COR-L47 (cell line): ENCODE measurements at places on chromosomes 4 and X.

DNA sequence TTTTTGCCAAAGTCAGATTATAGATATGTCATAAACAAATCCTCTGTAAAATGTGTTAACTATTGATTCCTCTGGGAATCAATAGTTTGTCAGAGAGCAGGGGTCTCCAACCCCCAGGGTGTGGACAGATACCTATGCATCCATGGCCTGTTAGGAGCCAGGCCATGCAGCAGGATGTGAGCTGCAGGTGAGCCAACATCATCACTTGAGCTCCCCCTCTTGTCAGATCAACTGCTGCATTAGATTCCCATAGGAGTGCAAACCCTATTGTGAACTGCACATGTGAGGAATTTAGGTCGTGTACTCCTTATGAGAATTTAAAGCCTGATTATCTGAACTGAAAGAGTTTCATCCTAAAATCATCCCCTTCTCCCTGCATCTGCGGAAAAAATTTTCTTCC lies 1365.4 kb downstream of the ARAP2 start:
- no peak for DNase-seq

DNA sequence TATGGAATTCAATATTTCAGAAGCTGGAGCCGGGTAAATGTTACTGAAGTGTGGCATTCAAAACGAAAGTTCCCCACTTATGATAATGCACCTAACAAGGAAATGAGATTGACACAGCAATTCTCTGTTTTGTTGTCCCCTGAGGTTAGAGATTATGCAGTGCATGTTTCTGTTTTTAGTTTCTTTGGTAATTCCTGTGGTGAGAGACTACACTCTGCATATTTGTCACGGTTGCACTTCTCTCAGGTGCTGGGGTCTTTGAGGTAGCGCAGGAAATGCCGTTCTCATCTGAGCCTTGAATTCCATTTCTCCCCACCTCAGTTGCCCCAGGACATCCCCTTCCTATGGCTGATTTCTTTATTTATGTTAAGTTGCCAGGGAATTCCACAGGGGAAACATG lies 15.3 kb upstream of the BEND4 start:
- no peak for DNase-seq

- DNase-seq = no peak
Observed at GRCh38 chr4:142557239-142557801, 288.8 kb downstream of the INPP4B start.

DNA sequence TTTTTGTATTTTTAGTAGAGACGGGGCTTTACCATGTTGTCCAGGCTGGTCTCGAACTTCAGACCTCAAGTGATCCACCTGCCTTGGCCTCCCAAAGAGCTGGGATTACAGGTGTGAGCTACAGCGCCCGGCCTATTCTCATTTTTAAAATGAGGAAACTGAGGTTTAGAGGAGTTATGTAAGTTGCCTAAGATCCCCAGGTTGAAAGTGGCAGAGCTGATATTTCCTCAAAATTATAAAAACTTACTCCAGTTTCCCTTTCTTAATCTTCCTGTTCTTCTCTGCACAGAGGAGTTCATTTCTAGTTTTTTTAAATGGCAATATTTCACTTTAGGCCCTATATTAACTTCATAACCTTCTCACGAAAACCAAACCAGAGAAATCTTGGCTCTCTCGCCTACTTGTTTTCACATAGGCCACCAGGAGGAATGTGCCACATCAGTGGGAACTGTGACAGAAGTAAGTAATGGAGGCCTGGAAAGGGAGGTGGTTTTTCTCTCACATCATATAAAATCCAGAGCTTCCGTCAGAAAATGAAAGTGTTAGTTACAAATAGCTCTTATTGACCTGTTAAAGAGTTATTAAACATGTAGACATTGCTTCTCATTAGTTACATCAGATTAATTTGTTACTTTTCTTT lies 16.1 kb upstream of the RS1 start:
- DNase-seq = no peak

DNA sequence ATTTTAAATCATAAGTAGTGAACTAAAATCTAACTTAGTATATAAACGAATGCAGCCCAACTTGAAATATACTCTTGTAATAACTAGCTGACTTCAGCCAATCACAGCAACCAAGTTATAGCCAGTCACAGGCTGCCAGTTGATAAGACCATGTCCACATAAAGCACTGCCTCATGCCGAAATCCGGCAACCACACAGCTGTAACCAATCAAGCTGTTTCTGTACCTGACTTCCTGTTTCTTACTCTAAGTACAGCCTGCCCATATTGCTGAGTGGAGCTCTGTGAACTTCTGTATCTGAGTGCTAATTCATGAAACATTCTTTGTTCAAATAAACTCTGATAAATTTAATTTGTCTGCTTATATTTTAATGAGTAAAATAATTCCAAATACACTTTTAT lies 805.3 kb upstream of the EPHA5 start:
- no peak for DNase-seq

DNA sequence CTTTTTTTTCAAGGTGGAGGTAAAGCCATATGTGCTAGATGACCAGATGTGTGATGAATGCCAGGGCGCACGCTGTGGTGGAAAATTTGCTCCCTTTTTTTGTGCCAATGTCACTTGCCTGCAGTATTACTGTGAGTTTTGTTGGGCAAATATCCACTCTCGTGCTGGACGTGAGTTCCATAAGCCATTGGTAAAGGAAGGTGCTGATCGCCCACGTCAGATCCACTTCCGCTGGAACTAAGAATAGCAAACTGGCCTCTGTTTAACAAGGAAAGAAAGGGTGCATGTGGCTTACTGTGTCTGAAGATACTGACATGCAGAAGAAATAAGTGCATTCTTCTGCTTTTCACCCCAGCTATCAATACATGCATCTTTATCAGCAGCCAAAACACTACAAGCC lies 63.9 kb downstream of the CPEB2 start:
- DNase-seq = no peak

DNA sequence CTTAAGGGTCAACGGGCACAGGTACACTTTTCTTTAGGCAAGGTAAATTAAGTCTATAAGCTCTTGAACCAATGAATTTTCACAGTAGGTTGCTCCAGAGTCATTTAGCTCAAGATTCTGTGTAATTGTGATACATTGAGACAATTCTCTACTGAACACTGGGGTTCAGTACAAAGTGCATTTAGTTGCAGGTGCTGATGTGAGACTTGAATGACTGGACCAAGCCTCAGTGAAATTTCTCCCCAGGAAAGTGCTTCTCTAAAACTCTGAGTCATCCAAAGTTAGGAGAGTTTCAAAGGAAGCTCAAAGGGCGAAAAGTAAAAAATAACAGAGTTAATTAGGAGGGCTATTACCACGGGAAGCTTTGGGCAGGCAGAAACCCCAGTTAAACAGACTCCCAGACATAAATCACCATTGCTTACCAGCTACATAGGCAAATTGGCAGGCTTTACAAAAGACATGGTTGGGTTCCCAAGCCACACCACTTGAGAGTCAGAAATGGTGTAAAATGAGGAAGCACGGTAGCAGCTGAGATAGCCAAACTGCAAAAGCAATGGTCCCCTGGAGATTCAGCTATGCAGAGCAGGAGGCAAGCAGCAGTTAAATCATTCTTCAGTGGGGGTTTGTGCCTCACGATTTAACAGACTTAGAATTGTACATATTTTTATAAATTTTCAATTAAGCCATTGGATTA lies 202.6 kb downstream of the PCDH19 start:
- DNase-seq = no peak

- no peak for DNase-seq
Observed at GRCh38 chr4:86967798-86968197, 33.0 kb downstream of the AFF1 start.

GRCh38 chr4:184356366-184356765 lies 118.0 kb downstream of the IRF2 start:
- no peak for DNase-seq

DNA sequence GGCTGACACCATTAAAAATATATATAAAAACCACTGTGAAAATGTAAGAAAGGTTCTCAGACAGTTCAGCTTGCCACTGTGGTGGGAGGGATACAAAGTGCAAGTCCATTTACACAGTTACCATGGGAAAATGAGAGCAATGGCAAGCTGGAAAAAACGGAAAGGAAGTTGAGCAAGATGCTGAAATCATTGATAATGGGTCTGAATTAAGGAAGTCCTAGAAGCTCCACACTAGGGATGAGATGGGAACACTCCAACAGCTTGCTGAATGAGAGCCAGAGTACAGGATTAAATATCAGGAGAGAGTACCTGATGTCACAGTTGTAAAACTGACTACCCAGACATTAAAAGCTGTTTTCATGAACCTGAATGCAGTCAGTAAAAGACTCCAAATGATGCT lies 218.6 kb downstream of the PRDM5 start:
- no peak for DNase-seq

DNA sequence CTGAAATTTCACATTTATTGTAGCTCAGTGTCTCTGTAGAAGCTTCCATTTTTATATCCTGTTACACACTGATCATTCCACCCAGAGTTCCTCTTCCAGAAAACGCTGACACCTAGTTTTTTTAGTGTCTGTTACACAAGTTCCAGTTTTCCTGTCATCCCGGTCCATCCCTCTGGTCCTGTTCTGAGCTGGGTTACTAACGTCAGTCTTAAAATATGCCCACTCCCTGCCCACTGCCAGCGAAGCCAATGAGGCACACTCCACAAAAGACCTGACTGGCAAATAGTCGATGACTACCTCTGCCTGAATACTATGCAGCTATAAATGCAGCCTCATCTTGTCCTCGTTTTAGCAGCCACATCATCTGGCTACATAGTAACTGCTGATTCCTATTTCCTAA lies 30.9 kb upstream of the DDX3X start:
- no peak for DNase-seq

DNA sequence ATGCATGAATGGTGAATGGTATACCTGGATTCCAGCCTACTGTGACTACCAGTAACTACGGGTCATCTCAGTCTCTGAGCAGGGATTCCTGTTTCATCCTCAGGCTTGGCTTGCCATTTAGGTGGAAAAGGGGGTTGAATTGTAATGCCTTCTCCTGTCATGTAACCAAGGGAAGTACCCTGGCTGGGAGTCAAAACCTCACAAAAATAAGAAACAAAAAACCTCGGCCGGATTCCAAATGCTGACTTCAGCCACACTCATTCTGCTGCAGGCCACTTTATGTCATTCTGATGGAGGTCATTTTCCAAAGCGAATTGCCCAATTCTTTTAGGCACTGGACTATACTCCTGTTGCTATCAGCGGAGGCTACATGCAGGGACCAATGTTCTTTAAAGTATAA lies 324.7 kb downstream of the LDB2 start:
- no peak for DNase-seq

DNA sequence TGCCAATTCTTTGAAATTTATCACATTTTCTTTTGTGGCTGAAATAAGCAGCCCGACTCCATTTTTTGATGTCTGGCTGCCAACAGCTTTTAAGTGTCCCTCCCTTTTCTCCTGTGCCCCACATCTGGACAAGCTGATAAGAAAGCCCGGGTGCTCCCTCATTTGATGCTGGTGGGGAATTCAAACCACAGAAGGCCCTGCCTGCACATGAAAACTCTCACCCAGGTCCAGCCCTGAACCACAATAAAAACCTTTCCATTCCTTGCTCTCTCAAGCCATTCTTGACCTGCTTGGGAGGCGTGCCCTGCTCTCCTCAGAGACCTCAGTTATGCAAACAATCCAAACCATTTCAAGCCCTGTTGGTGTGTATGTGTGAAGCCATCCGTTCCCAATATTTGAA lies 93.9 kb downstream of the FAM53A start:
- DNase-seq = no peak

DNA sequence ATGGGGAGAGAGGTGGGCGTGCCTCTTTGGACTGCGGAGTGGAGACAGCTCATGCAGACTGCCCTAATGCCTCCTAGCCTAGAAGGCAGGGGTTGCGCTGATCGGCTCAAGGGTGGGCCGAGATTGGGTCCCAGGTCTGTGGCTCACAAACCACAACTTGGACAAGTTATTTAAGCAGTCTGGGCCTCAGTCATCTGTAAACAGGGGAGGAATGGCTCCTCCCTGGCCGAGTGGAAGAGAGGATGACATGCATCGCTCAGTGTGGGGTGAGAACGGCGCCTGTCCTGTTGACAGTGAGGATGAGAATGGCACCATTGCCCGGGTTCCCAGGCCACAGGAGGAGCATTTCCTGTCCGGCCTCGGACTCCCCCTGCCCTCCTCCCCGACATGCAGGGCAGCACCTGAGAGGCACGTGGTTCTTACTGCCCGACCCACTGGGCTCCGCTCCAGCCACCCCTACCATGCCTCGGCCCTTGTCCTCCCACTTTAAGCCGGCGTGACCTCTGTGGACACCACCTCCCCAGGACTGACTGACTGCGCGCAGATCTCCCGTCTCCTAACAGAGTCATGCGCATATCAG lies 40.3 kb upstream of the GRPEL1 start:
- DNase-seq = no peak

DNA sequence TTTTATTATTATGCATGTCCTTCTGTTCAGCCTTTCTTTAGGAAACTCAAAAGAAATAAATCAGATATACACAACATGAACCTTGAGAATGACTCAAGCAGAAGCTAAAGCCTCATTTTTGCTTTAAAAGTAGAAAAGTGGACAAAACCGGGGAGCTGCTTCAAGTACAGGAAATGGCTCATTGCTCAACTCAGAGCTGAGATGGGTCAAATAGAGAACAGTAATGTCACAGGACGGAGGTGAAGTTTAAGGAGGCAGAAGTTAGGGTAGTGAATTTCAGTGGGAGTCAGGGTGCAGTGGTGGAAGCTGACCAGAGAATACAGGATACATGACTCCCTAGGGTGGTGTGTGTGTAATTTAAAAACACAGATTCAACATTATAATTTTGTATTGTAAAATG lies 22.2 kb downstream of the PHKA2 start:
- no peak for DNase-seq

- no peak for DNase-seq
Observed at GRCh38 chr4:142281999-142282398, 564.1 kb downstream of the INPP4B start.

DNA sequence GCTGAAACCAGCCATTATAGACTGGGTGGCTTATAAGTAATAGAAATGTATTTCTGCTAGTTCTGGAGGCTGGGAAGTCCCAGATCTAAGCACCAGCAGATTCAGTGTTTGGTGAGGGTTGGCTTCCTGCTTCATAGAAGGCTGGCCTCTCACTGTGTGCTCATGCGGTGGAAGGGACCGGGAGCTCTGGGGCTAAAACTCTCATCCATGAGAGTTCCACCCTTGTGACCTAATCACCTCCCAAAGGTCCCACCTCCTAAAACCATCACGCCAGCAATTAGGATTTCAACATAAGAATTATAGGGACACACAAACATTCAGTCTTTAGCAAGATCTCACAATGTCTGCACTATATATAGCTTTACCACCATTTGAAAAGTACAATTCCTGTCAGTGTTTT lies 215.2 kb downstream of the CBR4 start:
- no peak for DNase-seq
